ENCODE measurements at places on chromosomes 4 and X. TPM values are rescaled to one million over a fixed set of nuclear protein-coding genes. Genes with fewer than 3 reads are reported as not detected.

- no peak for DNase-seq
These were observed 5.3 kb upstream of the CFP start for GRCh38 chrX:47634871-47635575.

- no peak for DNase-seq
These were observed 115.5 kb downstream of the FNIP2 start for GRCh38 chr4:158884280-158884679.

- DNase-seq: no peak
These were observed 111.4 kb downstream of the NYX start for GRCh38 chrX:41558531-41558930.

DNA sequence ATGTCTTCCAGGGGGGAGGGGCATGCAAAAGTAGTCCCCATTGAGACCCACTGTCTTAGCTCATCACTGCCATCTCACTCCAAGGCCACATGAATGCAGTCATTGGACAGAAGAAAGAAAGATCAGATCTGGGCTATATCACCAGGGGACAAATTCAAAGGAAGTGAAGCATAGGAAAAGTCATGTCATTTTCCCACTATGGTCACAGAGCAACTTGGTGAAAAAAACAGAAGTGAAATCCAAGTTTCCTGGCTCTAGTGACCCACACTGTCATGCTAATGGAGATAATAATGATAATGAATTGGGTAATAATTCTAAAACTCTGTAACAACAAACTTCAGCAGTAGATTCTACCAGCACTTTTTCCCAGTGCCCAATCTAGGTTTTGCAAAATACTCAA lies 9.9 kb downstream of the LHFPL1 start:
- no peak for DNase-seq

GRCh38 chrX:107599450-107599861 lies 28.9 kb upstream of the PRPS1 start:
- DNase-seq: no peak

SPARCL1 gene
- not detected for total RNA-seq
